ENCODE measurements at places on chromosomes 5 and 9. TPM values are rescaled to one million over a fixed set of nuclear protein-coding genes. Genes with fewer than 3 reads are reported as not detected.

GRCh38 chr9:136177224-136177623 lies 27.7 kb downstream of the LHX3 start:
- DNase-seq = no peak

DNA sequence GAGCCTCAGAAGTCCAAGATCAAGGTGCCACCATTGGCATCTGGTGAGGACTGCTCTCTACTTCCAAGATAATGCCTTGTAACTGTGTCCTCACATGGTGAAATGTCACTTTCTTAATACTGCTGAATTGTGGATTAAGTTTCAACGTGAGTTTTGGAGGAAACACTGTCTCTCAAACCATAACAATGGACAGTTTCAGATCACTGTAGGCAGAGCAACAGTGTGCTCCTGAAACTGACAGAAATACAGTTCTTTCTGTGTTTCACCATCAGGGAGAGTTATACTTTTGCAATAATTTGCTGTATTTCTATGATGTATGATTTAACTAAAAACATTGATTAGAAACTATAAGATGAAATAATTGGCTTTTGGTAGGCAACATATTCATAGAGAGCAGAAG lies 1780.5 kb upstream of the CDH6 start:
- DNase-seq = no peak

DNA sequence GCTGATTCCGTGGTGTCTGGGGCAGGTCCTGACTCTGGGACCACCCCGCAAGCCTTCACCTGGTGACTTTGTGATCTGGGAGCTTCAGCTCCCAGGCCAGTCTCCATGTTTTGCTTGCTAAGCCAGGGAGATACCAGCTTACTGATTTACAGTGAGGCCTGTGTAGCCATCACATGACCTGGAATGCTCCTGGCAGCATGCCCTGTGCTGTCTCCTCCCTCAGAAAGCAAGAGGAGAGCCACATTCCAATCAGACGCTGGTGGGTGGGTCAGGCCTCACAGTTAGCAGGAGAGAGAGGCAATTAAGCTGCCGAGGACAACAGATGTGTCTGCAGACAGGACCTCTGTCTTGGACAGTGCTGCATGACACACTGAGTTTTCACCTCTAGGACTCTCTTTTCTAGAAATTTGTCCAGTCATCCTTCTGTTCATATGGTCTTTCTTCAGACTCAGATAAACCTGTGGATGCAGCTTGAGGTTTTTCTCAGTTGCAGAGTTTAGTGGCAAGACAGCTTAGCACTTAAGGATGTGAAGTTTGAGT lies 24.4 kb upstream of the GRPEL2 start:
- peak; percentile 43 for DNase-seq

DNA sequence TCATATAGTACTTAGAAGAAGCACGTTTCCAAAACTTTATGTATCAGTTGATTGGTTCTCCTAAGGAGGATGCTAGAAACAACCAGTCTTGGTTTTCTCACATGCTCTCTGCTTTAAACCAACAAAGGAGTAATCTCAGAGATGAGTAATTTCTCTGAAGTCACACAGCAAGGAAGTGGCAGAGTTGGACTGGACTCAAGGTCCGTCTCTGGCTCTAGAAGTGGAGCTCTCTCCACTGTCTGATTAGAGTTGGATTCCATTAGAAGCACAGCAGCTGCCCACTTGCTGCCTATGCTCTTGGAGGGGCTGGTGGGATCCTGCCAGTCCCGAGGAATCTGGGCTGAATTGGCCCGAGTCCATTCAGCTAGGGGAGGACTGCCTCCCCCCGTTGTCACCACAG lies 21.0 kb downstream of the RALGPS1 start:
- DNase-seq = no peak

The DMGDH gene
- 1.9 TPM for polyA plus RNA-seq

The TLE4 gene
- 14.5 TPM for polyA plus RNA-seq

The OLFM1 gene
- 2.7 TPM for polyA plus RNA-seq

The KIAA0825 gene
- polyA plus RNA-seq = 2.2 TPM

The KLF4 gene
- 20.4 TPM for polyA plus RNA-seq

The IFNB1 gene
- not detected for polyA plus RNA-seq

Data from forelimb muscle (tissue), 1 donor.